Right lobe of liver (tissue), 6 donors: ENCODE measurements at places on chromosomes 7 and 10. TPM values are rescaled to one million over a fixed set of nuclear protein-coding genes. Genes with fewer than 3 reads are reported as not detected.

GRCh38 chr10:117626228-117626627 lies 83.7 kb downstream of the EMX2 start:
- no peaks in the 10 kb centered on the region for H3K4me1 ChIP-seq
- H3K4me3 ChIP-seq = no peak overlapping the region
- H3K36me3 ChIP-seq = no peaks in the 10 kb centered on the region
- DNase-seq = no peak
- no peak overlapping the region for H3K27ac ChIP-seq
- H3K27me3 ChIP-seq = no peaks in the 10 kb centered on the region

- H3K4me1 ChIP-seq = peaks cover 35% of the 10 kb centered on the region
- no peak overlapping the region for H3K27ac ChIP-seq
- DNase-seq = no peak
Observed at GRCh38 chr7:6007386-6007785, 1.5 kb downstream of the PMS2 start.

DNA sequence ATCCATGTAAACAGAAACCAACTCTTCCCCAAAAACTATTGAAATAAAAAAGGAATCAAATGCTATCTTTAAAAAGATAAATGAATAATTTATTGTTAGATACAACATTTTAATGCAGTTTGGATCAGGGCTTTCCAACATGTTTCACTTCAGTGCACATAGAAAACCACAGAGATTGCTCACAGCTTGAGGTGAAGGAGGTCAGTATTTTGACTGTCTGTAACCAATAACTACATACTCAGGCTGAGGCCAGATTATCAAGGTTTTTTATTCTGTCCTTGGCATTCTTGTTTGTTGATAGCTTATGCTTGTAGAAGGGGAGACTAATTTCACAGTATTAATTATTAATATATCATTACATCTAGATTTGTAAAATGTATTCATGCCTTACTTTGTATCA lies 195.5 kb downstream of the PRKG1 start:
- no peaks in the 10 kb centered on the region for H3K4me1 ChIP-seq
- H3K4me3 ChIP-seq = no peak overlapping the region
- no peaks in the 10 kb centered on the region for H3K27me3 ChIP-seq
- no peaks in the 10 kb centered on the region for H3K36me3 ChIP-seq
- DNase-seq = no peak

- H3K27ac ChIP-seq = no peak overlapping the region
- peak; percentile 48 for DNase-seq
- no peaks in the 10 kb centered on the region for H3K27me3 ChIP-seq
- no peak overlapping the region for H3K4me3 ChIP-seq
- H3K36me3 ChIP-seq = no peaks in the 10 kb centered on the region
- H3K4me1 ChIP-seq = no peaks in the 10 kb centered on the region
Observed at GRCh38 chr10:420154-421121, 269.0 kb downstream of the DIP2C start.

- H3K36me3 ChIP-seq = no peaks in the 10 kb centered on the region
- no peak overlapping the region for H3K4me3 ChIP-seq
- H3K27ac ChIP-seq = no peak overlapping the region
- no peaks in the 10 kb centered on the region for H3K4me1 ChIP-seq
- no peak for DNase-seq
- H3K27me3 ChIP-seq = no peaks in the 10 kb centered on the region
Observed at GRCh38 chr7:37964196-37964595, 43.8 kb downstream of the EPDR1 start.

GRCh38 chr7:117163101-117163500 lies 159.8 kb downstream of the WNT2 start:
- H3K4me3 ChIP-seq = no peak overlapping the region
- H3K27me3 ChIP-seq = no peaks in the 10 kb centered on the region
- no peaks in the 10 kb centered on the region for H3K36me3 ChIP-seq
- no peaks in the 10 kb centered on the region for H3K4me1 ChIP-seq

GRCh38 chr7:33750177-33750576 lies 155.2 kb upstream of the BMPER start:
- H3K4me1 ChIP-seq = no peaks in the 10 kb centered on the region
- no peaks in the 10 kb centered on the region for H3K27me3 ChIP-seq
- no peak overlapping the region for H3K4me3 ChIP-seq
- no peak for DNase-seq
- H3K27ac ChIP-seq = no peak overlapping the region

DNA sequence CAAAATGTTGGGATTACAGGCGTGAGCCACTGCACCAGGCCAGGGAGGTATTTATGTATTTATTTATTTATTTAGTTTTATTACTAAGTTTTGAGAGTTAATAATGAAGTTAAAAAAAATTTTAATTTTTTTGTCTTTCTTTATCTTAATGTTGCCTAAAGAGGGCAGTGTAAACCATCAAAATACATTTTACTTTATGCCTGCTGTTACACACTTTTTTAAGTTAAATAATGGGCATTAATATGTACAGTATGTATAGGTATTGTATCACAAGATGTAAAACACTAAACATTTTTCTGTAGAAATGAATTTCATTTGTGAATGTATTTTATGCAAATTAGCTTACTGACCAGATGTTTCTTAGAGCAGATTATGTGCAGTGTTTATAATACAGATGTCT lies 129.4 kb downstream of the AASS start:
- H3K36me3 ChIP-seq = no peaks in the 10 kb centered on the region
- no peaks in the 10 kb centered on the region for H3K4me1 ChIP-seq
- H3K4me3 ChIP-seq = no peak overlapping the region

DNA sequence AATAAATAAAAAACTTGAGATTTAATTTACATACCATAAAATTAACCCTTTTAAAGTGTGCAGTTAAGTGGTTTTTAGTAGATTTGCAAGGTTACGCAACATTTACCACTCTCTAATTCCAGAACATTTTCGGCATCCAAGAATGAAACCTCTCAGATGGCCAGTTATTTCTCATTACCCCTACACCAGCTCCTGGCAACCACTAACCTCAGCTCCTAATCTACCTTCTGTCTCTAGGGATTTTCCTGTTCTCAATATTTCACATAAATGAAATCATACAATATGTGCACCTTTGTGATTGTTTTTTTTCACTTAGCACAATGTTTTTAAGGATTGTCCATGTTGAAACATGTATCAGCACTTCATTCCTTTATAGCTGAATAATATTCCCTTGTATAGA lies 45.1 kb downstream of the INPP5F start:
- H3K27me3 ChIP-seq = no peaks in the 10 kb centered on the region
- no peaks in the 10 kb centered on the region for H3K36me3 ChIP-seq
- H3K27ac ChIP-seq = no peak overlapping the region
- H3K4me1 ChIP-seq = no peaks in the 10 kb centered on the region
- H3K4me3 ChIP-seq = no peak overlapping the region

GRCh38 chr7:111802194-111802772 lies 240.0 kb upstream of the IMMP2L start:
- H3K4me3 ChIP-seq = no peak overlapping the region
- no peak for DNase-seq
- H3K27me3 ChIP-seq = no peaks in the 10 kb centered on the region
- H3K36me3 ChIP-seq = no peaks in the 10 kb centered on the region
- no peak overlapping the region for H3K27ac ChIP-seq
- H3K4me1 ChIP-seq = peaks cover 10% of the 10 kb centered on the region

- DNase-seq = no peak
- no peaks in the 10 kb centered on the region for H3K4me1 ChIP-seq
- no peaks in the 10 kb centered on the region for H3K27me3 ChIP-seq
- H3K36me3 ChIP-seq = no peaks in the 10 kb centered on the region
- H3K27ac ChIP-seq = peak overlapping the region; percentile 56
- peak overlapping the region; percentile 65 for H3K4me3 ChIP-seq
Observed at GRCh38 chr7:64666663-64667050, 724 bp downstream of the ZNF107 start.

DNA sequence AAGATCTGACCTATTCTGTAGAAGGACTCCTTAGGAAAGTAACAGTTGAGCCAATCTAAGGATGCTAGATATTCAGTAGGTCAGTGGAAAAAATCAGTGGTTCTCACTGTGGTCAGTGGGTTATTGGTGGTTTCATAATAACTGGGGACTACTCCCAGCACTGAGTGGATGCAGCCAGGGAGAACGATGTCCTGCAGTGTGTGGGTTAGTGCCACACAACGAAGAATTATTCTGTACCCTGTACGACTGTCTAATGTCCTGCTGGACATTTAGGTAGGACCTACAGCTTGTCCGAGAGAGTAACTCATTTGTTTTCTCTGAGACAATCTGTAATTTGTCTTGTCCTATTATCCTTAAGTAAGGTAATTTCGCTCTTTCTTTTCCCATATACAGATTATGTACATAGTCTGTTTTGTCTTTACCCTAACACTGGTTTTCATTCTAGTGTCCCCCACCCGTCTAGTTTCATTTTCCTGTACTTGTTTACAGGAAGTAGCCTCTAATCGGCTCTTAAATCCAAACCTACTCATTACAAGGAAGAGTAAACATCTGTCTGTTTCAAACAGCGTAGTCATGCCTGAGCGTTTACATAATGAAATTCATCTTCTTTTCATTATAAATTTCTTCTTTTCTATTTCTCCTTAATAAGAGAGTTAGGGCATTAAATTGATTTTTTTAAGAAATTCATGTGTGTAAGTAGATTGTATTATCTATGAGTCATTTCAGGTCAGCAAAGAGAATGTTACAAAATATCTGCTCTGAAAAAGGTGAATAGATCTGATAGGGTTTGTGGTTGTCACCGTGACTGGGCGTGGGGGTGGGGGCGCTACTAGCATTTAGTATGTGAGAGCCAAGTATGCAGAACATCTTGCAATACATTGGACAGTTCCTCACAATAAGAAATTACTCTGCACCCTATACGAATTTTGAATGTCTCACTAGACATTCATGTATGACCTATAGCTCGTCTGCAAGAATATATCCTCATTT lies 8.3 kb upstream of the ZC3HAV1L start:
- no peak overlapping the region for H3K27ac ChIP-seq
- no peaks in the 10 kb centered on the region for H3K27me3 ChIP-seq
- no peak overlapping the region for H3K4me3 ChIP-seq
- no peaks in the 10 kb centered on the region for H3K4me1 ChIP-seq

DNA sequence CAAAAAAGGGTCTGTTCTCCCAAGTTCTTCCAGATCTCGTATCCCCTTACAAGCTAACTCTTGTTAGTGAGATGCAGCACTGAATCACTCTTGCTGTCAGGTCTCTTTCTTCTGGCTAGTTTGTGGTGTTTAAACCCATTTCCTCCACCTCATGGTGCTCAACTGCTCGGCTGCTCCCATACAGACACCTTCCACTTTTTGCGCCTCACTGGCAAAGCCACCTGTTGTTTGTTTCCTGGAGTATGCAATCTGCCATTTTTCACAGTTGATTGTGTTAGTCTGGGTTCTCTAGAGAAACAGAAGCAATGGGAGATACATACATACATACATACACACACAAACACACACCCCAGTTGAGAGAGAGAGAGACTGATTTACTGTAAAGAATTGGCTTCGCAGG lies 124.4 kb upstream of the SP8 start:
- no peak for DNase-seq
- H3K4me1 ChIP-seq = no peaks in the 10 kb centered on the region
- no peaks in the 10 kb centered on the region for H3K36me3 ChIP-seq
- H3K27me3 ChIP-seq = no peaks in the 10 kb centered on the region

GRCh38 chr10:112412696-112413095 lies 34.0 kb downstream of the ZDHHC6 start:
- no peak overlapping the region for H3K4me3 ChIP-seq
- H3K27ac ChIP-seq = no peak overlapping the region
- no peaks in the 10 kb centered on the region for H3K36me3 ChIP-seq
- no peak for DNase-seq

- H3K27ac ChIP-seq = no peak overlapping the region
- no peak overlapping the region for H3K4me3 ChIP-seq
Observed at GRCh38 chr7:1959305-1959704, 273.4 kb downstream of the MAD1L1 start.

GRCh38 chr7:155363852-155364600 lies 66.3 kb downstream of the INSIG1 start:
- H3K4me1 ChIP-seq = no peaks in the 10 kb centered on the region
- H3K36me3 ChIP-seq = no peaks in the 10 kb centered on the region
- H3K4me3 ChIP-seq = no peak overlapping the region
- no peak overlapping the region for H3K27ac ChIP-seq
- H3K27me3 ChIP-seq = no peaks in the 10 kb centered on the region

DNA sequence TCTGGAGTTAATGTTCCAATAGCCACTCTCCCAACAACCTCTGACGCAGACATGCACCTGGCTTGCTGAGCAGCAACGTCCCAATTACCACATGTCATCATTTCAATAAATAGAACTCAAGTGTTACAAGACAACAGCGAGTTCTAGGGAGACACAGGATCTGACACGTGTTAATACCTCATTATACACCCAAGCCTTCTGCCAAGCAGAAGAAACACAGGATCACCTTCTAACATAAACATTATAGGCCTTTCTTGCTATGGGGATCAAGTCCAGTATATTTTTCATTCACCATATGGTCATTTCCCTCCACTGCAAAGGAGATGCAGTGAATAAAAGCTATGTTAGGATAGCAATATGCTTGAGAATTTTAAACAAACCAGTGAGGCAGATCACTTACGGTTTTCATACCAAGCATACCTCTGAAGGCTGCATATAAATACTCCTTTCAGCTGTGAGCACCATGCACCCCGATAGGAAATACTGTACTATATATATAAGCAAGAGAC lies 74.2 kb downstream of the JAZF1 start:
- H3K27me3 ChIP-seq = no peaks in the 10 kb centered on the region
- DNase-seq = no peak
- H3K27ac ChIP-seq = no peak overlapping the region

DNA sequence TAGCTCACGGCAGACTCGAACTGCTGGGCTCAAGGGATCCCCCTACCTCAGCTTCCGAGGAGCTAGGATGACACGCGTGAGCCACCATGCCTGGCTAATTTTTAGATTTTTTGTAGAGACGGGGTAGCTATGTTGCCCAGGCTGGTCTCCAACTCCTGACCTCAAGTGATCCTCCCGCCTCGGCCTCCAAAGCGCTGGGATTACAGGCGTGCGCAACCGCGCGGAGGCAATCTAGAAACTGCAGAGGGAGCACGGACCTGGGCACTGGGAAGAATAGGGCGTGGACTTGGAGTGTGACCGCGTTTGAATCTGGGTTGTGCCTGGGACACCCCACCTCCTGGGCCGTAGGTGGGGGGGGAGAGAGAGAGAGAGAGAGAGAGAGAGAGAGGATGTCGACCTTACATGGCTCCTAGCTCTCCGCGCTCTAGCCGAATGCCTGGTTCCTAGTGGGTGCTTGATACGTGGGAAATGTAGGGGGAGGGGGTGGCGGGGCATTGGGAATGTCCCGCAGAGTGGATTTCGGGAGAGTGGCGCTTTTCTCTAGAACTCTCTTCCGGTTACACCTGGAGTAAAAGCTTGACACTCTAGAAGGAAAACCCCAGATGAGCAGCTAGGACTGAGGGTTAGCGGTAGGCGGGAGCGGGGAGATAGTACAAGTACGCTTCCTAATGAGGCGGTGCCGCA lies 1.2 kb upstream of the MAP3K8 start:
- H3K36me3 ChIP-seq = no peaks in the 10 kb centered on the region
- H3K27me3 ChIP-seq = no peaks in the 10 kb centered on the region
- peak overlapping the region; percentile 89 for H3K4me3 ChIP-seq
- no peaks in the 10 kb centered on the region for H3K4me1 ChIP-seq

- no peaks in the 10 kb centered on the region for H3K27me3 ChIP-seq
- no peak overlapping the region for H3K27ac ChIP-seq
- H3K36me3 ChIP-seq = no peaks in the 10 kb centered on the region
- no peaks in the 10 kb centered on the region for H3K4me1 ChIP-seq
- no peak for DNase-seq
- no peak overlapping the region for H3K4me3 ChIP-seq
Observed at GRCh38 chr7:90474284-90475210, 5.1 kb downstream of the PTTG1IP2 start.

Gene ACBD7
- total RNA-seq = 0.18 TPM

Gene GPR158
- total RNA-seq = 0.04 TPM

Gene ITIH5
- 0.62 TPM for total RNA-seq

Gene ACSM6
- not detected for total RNA-seq

Gene CHST15
- total RNA-seq = 10.2 TPM

Gene CPA2
- total RNA-seq = not detected

Gene ARHGAP22
- 0.53 TPM for total RNA-seq

Gene SPDYE6
- not detected for total RNA-seq

Gene HOXA5
- total RNA-seq = 0.77 TPM

Gene ANKRD61
- not detected for total RNA-seq
